ENCODE measurements at places on chromosomes 1 and 21.

- DNase-seq: no peak
These were observed 1256.6 kb upstream of the B3GALT2 start for GRCh38 chr1:194442901-194443575.

GRCh38 chr1:9655836-9656235 lies 4.3 kb downstream of the PIK3CD start:
- DNase-seq: no peak

- no peak for DNase-seq
These were observed 2.1 kb downstream of the PCP4L1 start for GRCh38 chr1:161260376-161261260.

GRCh38 chr1:161494091-161494735 lies 11.0 kb upstream of the FCGR2A start:
- no peak for DNase-seq

DNA sequence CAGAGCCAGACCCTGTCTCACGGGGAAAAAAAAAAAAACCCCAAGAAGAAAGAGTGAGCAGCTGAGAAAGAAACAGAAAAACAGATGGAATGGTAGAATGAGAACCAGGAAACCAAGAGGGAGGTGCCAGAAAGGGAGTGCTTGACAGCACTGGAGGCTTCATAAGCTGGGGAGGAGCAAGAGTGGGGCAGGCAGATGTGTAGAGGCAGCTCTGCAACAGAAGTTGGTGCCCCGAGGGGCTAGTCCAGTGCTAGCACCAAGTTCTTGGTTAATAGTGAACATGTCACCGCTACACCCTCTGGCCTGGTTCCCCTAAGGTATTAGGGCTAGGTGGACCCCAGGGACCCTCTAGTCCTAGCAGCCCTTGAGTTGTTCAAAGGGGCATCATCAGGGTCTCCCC lies 98.0 kb downstream of the TGFBR3 start:
- no peak for DNase-seq

- DNase-seq: no peak
These were observed 31.1 kb downstream of the PADI6 start for GRCh38 chr1:17403081-17403480.

DNA sequence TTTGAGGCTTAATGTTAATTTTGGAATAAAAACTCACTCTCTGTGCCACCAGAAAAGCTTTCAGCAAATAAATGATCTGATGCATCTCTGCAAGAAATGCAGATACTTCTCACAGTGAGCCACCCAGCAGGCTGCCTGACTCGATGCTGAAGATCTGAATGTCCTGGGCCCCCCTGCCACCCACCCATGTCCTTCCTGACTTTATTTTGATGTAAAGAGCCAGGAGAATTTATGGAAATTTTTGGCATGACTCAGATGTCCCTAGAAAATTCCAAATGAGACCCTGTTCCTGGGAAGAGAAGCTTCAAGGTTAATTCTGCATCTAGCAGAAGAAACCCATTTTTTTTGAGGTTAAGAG lies 62.8 kb upstream of the COA6 start:
- DNase-seq: no peak

GRCh38 chr1:6188466-6188865 lies 8.3 kb upstream of the CHD5 start:
- no peak for DNase-seq

DNA sequence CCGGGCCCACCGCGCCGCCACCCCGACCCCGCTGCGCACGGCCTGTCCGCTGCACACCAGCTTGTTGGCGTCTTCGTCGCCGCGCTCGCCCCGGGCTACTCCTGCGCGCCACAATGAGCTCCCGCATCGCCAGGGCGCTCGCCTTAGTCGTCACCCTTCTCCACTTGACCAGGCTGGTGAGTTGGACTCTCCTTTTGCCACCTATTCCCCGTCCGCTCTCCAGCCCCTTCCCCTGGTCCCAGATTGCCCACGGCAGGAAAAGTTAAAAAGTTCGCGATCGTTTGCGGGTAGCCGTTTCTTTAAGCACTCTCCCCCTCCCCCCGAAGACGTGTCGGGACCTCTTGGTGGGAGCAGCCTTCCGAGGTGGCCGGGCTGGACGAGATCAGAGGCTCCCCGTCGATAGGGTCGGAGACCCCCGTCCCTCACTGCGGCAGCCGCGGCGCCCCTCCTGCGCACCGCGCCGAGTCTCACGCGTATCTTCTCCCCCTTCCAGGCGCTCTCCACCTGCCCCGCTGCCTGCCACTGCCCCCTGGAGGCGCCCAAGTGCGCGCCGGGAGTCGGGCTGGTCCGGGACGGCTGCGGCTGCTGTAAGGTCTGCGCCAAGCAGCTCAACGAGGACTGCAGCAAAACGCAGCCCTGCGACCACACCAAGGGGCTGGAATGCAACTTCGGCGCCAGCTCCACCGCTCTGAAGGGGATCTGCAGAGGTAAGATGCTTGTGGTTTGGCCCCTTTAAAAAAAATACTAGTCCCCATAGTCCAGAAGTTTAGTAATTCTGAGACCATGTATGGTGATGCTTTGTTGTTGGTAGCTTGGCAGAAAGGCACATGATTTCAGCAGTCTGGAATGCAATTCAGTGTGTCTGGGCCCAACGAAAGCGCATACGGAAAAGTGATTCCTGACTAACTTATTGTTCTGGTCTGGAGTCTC lies 576 bp downstream of the CCN1 start:
- peak; percentile 89 for DNase-seq

DNA sequence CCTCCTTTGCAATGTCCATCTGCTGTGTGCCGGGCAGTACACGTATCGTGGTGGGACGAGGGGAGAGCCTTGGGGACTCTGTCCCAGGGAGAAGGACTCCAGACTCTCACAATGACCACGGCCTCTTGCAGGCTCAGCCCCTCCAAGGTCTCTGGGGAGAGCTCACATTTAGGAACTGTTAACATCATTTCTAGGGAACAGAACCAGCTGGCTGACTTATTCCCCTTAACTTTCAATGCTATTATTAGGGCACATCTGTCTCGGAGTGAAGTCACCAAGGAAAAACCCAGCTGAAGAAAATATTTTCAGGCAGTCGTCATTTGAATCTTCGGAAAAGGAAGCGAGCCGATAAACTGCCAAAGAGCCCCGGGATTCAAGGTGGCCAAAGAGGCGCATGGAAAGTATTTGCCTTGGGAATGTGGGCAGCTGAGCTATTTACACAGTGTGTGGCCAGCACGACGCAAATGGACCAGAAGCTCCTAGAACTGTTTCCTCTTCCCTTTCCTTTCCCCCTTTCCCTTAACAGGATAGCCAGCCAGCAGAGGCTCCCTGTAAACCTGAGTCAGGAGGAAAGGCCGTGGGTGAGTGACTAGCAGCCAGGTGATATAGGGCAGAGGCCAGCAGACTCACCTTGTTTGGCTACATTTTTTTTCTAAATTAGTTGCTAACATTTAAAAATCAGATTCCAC lies 74.5 kb downstream of the ITPKB start:
- DNase-seq: no peak

- no peak for DNase-seq
These were observed 316.9 kb upstream of the VAMP3 start for GRCh38 chr1:7454052-7454815.

DNA sequence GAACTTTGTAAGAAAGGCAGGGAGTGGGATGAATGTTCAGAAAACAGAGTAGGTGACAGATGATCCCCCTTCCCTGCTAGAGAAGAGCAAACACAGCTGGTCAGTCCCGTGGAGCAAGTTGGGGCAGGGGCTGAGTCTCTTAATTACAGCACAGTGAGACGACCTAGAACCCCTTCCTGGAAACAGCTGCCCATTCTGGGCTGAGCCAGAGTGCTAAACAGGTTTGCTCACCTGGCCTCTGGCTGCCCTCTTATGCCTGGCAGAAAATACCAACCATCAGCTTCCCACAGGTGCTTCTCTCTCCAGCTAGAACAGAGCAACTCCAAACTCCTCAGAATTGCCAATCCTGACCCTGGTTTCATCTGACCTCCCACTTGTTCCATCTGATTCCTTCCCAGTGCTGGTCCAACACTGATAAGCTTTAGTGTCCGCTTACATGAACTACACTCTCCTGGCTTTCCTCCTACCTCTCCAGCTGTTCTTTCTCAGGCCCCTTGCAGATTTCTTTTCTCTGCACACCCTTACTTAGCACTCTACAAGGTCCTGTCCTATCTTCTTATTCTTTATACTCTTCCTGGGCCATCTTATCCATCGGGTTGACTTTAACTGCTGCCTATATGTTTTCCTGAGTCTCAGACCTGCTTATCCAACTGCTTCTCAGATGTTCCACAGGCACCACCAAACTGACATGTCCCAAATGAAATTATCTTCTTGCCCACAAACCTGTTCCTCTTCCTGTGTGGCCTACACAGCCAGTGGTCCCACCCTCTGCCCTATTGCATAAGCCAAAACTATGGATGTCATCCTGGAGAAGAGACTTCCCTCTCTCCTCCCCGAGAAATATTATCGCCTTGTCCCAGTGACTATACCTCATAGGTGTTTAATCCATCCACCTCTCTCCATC lies 22.6 kb upstream of the COL9A2 start:
- DNase-seq: no peak

GRCh38 chr1:236951672-236952071 lies 52.6 kb downstream of the MT1HL1 start:
- DNase-seq: no peak

- DNase-seq: no peak
These were observed 325.6 kb downstream of the RRAGC start for GRCh38 chr1:38533772-38534472.

GRCh38 chr1:67018574-67018973 lies 35.4 kb downstream of the SLC35D1 start:
- DNase-seq: no peak

GRCh38 chr1:209554761-209555611 lies 28.5 kb upstream of the CAMK1G start:
- no peak for DNase-seq

- DNase-seq: no peak
These were observed 78.9 kb downstream of the CD46 start for GRCh38 chr1:207830788-207831187.

DNA sequence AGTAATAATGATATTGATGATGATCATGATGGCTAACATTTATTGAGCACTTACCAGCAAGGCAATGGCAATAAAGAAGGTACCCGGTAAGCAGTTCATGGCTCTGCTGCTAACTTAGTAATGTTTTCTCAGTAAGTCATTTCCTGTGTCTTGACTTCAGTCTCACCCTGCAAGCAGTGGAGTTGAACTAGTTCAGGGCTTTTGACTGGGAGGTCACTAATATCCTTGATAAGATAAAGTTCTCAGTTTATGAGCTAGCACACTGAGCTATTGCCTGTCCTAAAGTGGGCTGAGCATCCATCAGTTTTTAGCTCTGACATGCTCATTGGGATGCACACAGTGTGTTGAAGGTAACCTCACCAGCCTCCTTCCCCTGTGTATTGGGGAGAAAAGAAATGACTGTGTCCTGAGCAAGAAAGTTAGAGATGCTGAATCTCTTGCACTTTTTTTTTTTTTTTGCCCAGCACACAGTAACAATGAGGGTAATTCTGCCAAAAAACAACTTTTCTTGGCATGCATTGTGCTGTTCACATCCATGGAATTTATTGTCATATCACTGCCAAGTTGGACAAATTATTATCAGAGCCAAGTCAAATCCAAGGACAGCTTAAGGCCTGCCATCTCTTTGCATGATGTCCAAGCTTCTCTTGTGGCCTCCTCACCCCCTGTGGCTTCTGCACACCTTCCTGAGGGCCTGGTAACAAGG lies 55.5 kb upstream of the GADD45A start:
- no peak for DNase-seq

DNA sequence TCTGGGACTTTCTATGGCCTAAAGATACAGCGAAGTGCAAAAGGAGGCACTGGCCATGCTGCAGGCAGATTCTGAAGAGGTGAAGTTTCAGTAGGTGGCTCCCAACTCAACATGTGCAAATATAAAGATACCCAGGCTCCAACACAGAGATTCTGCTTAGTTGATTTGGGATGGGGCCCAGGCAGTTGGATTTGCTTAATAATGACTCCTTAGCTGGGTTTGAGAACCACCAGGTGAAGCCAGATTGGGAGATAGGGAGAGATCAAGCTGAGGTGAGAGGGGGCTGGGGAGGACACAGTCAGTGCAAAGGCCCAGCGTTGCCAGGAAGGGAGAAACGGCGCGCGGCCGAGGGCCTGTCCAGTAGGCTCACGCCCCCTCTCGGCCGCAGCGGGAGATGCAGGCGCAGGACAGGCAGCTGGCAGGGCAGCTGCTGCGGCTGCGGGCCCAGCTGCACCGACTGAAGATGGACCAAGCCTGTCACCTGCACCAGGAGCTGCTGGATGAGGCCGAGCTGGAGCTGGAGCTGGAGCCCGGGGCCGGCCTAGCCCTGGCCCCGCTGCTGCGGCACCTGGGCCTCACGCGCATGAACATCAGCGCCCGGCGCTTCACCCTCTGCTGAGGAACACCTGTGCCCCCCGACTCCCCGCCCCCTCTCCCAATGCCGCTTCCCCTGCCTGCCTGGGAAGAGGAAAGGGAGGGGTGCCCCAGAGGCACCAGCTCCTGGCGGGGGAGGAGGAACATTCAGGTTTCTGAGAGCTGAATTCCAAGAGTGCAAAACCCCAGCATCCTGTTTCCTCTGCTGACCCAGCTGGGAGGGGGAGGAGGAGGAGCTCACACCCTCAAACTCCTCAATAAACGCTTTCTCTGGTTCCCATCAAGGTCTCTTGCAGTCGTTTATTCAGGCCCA lies 1.2 kb downstream of the FAM167B start:
- DNase-seq: peak; percentile 87

GRCh38 chr1:54212872-54213271 lies 12.9 kb downstream of the MRPL37 start:
- DNase-seq: no peak

GRCh38 chr1:208369045-208369444 lies 124.9 kb upstream of the PLXNA2 start:
- DNase-seq: no peak

- no peak for DNase-seq
These were observed 1.4 kb downstream of the YBEY start for GRCh38 chr21:46287541-46287940.

GRCh38 chr1:220067269-220068204 lies 21.2 kb upstream of the EPRS1 start:
- DNase-seq: no peak

DNA sequence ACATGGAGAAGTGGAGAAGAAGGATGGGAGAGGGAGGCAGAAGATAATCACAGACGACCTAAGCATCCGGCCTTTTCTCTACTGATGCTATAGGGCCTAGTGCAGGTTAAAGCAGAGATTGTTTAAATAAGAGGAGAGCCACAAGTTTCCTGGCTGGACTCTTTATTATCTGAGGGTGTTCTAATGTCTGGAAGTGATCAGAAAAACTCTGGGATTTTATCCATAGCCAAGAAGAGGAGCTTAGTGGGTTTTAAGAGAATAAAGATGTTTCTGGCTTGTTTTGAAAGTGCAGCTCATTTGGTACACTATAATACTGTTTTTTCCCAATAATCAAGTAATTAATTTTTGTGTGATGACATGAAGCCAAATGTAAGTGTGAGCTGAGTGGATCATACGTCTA lies 419.0 kb downstream of the PTBP2 start:
- no peak for DNase-seq

GRCh38 chr1:171219346-171220080 lies 28.8 kb upstream of the FMO1 start:
- peak; percentile 7 for DNase-seq

GRCh38 chr1:154270833-154271232 lies 1.6 kb upstream of the HAX1 start:
- no peak for DNase-seq

DNA sequence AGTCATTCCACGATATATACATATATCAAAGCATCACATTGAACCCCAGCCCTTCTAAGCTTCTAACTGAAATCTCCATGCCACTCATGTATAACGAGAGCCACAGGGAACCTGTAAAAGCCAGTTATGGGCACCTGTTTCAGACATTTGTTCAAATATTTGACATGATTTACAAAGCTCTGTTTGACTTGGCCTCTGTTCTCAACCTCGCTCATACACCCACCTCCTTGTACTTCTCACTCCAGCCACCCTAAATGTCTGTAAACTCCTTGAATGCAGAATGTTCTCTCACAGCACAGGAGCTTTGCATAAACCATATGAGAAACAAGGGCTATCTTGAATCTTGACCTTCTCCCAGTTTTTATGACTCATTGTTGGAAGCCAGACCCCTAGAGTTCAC lies 36.9 kb upstream of the CD2 start:
- no peak for DNase-seq
